ENCODE measurements at places on chromosomes 6 and 20. TPM values are rescaled to one million over a fixed set of nuclear protein-coding genes. Genes with fewer than 3 reads are reported as not detected.

The AKAP12 gene
- total RNA-seq: 45.4 TPM

The FNDC11 gene
- 0.46 TPM for total RNA-seq

The TLDC2 gene
- total RNA-seq: not detected

The CRIP3 gene
- total RNA-seq: 0.39 TPM

The MEP1A gene
- total RNA-seq: not detected

The MUCL3 gene
- total RNA-seq: not detected

The SNX3 gene
- total RNA-seq: 207 TPM

The RAB44 gene
- total RNA-seq: 0.03 TPM

The KCNK16 gene
- total RNA-seq: not detected

The VNN1 gene
- not detected for total RNA-seq

The TRIM31 gene
- not detected for total RNA-seq

The OOEP gene
- 0.30 TPM for total RNA-seq
